Activated naive CD4-positive, alpha-beta T cell (primary cell): ENCODE measurements at places on chromosomes 12 and 14.

GRCh38 chr12:132308853-132309595 lies 20.4 kb downstream of the GALNT9 start:
- DNase-seq, result no peak

DNA sequence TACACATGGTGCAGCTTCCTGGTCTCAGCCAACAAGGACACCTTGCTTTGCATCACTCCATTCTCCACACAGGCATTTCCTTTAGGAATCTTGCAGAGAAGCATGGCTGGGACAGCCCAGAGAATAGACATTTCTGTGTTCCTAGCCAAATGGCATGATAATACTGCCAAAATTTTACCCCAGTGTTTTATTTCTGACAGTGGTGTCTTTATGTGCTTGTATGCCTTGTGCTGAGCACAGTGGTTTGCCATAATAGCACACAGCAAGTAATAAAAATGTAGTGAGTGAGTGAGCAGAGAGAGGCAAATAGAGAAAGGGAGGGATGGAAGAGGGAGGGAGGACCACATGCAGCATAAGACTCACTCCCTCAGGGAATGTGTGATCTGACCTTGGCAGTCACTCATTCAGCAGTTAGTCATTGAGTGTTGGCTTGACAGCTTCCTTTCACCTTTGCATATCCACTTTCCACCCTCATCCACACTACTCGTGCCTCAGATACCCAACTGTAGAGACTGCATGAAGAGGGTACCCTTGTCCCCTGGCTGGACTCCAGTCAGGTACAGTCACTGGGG lies 212.8 kb upstream of the CCDC196 start:
- no peak for DNase-seq

DNA sequence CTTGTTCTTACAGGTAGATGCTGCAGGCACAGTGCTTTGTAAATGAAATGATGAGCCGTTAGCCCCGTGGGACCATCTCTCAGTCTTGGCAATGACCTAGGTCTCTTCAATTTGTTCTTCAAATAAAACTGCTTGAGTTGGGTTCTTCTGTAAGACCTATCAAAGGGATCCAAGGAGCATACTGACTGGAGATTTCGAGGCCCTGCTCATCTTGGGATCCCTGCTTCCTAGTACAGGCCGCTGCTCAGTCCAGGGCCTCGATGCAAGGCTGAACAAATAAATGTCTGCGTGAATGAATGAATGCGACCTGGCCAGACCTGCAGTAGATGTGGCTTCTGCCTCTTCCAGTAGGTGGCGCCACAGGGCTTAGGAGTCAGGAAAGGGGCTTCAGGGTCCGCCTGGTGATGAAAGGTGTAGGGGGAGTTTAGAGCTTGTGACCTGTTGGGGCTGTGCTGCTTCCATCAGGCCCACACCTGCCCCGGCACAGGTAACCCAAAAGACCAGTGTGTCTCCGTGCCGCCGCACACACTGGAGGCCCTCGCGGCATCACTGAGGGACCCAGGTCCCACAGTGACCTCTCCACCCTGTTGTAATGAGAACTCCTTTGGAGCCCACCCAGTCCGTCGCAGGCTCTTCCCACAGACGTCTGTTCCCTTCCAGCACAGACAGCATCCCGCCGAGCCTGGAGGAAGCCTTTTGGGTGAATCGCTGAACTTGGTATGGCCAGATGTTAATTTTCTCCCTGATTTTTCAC lies 4.4 kb downstream of the CACNA1C start:
- no peak for DNase-seq

DNA sequence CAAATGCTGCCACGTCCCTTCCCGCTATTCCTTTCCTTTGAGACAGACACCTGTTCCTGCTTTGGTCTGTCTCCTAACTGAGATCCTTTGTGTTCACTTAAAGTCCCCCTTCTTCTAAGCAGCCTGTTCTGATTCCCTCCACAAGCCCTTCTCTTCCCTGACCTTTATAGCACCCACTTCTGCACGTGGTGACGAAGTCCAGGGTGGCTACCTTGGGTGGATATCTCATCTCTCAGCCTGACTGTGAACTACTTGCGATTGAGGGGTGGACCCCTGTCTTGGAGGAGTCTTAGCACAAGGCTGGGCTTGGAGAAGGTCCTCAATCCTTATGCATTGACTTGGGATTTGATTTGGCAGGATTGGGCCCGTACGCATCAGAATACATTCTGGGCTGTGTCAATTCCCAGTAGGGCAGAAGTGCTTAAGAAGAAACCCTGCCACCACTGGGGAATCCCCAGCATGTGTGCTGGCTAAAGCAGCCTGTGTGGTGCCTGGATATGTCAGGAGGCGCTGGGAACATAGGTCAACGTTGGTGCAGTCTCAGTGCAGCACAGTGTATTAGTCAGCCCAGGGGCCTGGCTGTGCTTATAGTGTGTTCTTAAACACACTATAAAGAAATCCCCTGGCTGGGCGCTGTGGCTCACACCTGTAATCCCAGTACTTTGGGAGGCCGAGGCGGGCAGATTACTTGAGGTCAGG lies 23.6 kb downstream of the KRT80 start:
- DNase-seq, result no peak

DNA sequence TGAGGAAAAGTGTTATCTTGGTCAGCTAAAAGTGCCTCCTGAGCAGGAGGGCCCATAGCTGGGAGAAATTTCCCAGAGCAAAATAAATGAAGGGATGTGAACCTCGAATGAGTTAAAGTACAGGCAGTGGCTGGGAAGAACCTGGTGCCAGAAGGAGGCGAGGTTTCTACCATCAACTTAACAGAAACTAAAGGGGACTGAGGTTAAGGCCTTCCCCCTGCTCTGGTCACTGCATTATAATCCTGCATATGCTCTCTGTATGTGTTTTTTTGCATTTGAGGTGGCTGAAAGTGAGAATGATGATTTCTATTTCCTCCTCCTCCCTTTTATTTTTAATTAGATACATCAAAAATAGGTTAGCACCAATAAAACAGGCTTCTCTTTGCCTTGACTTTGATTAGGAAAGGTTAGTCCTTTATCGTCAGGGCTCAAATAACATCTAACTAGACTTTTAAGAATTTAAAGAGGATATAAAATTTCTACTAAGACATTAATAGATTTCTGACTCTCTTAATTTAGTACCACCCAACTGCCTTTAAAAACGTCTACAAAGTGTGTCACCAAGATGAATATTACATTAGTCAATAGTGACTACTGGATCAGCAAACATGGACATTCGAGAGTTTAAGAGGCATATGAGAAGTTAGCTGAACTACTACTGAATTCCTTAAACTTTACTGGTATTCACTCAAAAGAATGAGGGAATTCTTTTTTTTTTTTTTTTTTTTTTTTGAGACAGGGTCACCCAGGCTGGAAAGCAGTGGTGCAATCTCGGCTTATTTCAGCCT lies 49.2 kb downstream of the GALNT4 start:
- DNase-seq, result no peak

DNA sequence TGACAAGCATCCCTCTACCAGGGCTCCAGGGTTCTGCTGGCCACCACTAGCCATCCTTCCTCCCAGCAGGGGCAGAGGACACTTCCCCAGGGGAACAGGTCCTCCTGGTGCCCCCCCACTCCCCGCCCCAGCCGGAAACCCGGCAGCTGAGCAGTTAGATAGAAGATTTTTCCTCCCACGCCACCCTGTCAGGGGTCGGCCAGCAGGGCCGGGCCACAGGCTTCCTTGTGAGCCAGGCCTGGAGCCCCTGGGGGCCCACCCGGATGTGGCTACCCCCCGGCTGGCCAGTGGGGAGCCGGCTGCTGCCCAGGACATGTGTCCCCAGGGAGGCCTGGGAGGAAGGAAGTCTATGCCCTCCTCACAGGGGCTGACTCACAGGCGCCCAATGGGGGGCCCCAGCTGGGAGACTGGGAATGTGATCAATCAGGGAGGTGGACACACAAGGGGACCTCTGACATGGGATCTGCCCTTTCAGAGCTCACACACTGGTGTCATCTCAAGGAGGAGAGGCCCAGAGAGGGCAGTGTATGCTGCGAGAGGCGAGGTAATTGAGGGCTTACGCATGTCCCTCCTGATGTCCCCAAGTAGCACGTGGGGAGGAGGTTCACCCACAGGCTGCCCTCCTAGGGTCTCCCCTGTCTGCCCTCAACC lies 4.2 kb downstream of the SH2B3 start:
- DNase-seq, result no peak

DNA sequence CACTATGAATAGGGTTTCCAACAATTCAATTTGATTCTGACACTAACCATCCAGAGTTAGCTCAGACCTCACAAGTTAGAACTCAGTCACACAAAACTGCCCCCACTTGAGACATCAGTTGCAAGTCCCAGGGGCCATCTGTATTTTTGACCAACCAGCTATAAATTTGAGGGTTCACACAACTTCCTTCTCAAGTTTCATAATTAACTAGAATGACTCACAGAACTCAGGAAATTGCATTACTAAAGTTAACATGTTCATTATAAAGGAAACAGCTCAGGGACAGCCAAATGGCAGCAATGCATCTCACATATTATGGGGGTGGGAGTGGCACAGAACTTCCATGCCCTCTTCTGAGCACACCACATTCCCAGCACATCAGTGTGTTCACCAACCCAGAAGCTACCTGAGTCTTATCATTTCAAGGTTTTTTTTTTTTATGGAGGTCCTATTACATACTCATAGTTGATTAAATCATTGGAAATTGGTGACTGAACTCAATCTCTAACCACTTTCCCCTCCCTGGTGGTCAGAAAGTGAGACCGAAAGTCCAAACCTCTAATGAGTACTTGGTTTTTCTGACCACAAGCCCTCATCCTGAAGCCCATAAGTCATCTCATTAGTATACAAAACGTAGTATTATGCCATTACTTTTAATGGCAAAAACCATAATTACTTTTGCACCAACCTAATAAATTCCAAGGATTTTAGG lies 1721.5 kb upstream of the SEL1L start:
- DNase-seq, result no peak

GRCh38 chr14:52380294-52380693 lies 66.2 kb downstream of the PTGER2 start:
- DNase-seq, result no peak

DNA sequence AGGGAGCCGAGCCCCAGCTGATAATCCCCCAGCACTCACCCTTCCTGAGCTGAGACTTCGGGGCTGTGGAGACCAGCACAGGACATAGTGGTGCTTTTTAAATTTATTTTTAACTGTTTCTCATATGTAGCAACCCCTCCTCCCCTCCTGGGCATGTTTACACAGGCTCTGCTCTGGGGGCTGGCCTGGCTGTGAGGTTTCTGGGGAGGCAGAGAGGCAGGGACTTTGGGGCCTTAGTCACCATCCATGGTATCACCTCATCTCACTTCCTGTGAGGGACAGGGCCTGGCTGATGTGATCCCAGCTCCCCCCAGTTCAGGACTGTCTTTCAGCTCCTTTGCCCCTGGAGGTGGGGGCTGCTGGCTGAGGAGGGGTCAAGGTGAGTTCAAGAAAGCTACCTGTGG lies 20.4 kb downstream of the VASH1 start:
- DNase-seq, result no peak

GRCh38 chr14:76782885-76783566 lies 21.8 kb downstream of the VASH1 start:
- DNase-seq, result no peak

DNA sequence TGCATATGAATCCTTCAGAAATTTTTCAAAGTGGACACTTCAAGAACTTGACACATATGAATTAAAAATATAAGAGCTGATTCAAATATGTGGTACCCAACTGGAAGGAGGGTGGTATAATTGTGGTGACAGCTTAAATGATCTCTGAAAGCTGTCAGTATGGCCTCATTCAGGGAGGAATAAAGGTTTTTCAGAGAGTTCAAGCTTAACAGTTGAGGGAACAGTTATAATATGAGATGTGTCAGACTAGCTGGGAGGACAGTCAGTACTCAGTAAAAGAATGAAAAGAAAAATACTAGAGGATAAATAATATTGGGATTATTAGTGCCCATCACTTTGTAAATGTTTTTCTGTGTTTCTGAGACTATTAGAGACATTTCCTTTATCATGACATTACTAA lies 277.5 kb downstream of the RASSF9 start:
- no peak for DNase-seq

- no peak for DNase-seq
Measured at GRCh38 chr12:106265116-106265515, 17.3 kb upstream of the CKAP4 start.

DNA sequence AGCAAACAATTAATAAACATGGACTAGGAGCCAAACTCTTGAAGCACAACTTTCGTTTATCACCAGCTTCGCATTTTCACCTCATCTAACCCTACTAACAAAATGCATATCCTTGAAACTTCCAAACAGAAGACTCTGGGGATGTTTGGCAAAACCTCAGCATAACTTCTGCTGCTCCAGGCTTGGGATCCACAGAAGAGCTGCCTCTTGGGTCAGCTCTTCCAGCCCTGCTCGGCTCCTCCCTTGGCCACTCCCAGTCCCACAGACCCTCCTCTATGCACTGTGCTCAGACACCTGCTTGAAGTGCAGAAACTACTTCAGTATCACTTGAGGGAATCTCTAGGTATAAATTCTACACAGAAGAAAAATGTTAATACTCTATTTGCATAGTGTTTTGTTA lies 110.0 kb upstream of the AMIGO2 start:
- DNase-seq, result no peak

- DNase-seq, result no peak
Measured at GRCh38 chr14:36279306-36280190, 40.9 kb downstream of the MBIP start.

- no peak for DNase-seq
Measured at GRCh38 chr12:103640831-103641230, 53.8 kb downstream of the STAB2 start.

DNA sequence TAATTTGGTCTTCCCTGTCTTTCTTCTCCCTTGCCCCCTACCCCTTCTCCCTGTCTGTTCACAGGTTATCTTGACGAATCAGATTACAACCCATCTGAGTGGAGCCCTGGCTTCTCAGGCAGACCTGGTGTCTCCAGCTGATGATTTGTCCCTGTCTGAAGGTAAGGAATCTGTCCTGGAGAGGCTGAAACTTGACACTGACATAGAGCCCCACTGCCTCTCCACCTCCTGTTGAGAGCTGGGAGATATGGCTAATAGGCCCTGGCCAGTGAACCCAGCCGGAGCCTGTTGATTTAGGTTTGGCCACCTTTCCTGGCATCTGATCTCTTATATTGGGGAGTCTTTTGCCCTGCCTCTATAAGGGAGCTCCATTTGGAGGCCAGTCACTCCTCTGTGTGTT lies 472.2 kb downstream of the RAD51B start:
- no peak for DNase-seq

DNA sequence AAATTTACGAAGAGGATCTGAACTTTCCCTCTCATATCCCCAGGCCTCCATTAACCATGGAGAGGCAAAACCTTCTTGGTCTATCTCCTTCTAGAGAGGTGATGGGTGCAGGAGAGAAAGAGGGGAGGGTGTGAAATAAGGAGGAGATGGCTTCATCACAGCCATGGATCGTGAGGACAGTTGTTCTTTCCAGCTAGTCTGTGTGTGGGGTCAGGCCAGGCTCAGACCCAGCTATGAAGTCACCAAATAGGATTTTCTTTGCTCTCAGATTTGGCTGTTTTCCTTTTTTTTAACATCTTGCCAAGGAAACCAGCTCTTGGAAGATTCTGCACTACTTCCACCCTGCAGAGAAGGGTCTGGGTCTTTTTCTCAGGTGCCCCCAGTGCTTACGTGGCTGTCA lies 64.9 kb upstream of the FAM181A start:
- no peak for DNase-seq

- DNase-seq, result no peak
Measured at GRCh38 chr14:101114726-101115515, 211.4 kb upstream of the RTL1 start.
